ENCODE measurements at places on chromosomes 3 and 15.

DNA sequence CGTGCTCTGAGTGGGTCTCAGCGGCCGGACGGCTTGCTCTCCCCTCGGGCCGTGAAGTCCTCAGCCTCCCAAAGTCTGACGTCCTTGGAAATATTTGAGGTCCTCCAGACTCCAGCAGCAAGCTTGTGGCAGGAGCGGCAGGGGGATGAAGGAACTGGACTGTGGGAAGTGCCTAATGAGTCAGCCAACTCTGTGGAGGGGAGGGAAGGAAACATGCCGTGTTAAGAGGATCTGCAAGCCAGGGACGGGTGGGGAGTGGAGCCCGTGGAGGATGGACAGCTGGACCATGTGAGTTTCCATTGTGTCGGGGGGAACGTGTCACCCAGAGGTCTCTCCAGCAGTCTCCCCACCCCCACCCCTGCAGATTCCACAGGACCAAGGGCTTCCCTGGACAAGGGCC lies 39.4 kb upstream of the IDH2 start:
- DNase-seq = no peak

DNA sequence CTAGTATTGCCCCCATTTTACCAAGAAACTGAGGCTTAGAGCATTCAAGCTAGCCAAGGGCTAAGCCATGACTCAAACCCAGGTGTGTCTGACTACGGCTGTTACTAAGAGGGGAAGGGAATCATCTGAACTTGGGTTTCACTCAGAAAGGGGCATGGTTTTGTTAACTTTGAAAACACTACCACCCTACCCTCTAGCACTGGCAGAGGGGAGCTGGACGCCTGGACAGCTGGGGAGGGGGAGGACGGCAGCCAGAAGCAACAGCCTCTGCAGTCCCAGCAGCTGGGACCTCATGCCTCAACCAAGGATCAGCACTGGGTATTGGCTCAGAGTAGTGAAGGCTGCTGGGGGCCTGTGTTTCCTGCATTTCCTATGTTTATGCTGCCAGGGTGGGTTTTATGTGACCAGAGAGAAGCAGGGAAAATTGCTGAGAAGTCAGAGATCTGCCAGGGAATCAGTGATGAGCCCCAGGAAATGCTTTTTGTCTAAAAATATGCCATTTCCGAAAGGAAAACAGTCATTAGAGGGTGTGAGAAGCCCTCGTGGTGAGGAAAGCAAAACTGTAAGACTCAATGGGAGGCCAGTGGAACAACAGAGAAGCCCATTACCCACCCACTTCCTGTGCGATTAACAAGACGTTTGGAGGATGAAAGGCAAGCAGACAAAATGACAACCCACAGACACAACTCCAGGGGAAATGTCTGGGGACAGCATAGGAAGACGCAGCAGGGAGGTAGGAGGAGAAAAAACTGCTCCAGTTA lies 41.2 kb downstream of the LIPC start:
- DNase-seq = peak; percentile 16

- no peak for DNase-seq
Measured at GRCh38 chr15:69546182-69546581, 93.6 kb downstream of the RPLP1 start.

GRCh38 chr3:196563721-196564225 lies 4.6 kb downstream of the WDR53 start:
- DNase-seq = no peak

- DNase-seq = no peak
Measured at GRCh38 chr3:187587076-187587475, 83.1 kb downstream of the SST start.

- no peak for DNase-seq
Measured at GRCh38 chr3:195030791-195031321, 240.1 kb downstream of the XXYLT1 start.

GRCh38 chr15:101167411-101167752 lies 84.5 kb downstream of the CHSY1 start:
- no peak for DNase-seq

- DNase-seq = no peak
Measured at GRCh38 chr15:42503825-42504224, 8.4 kb downstream of the SNAP23 start.

DNA sequence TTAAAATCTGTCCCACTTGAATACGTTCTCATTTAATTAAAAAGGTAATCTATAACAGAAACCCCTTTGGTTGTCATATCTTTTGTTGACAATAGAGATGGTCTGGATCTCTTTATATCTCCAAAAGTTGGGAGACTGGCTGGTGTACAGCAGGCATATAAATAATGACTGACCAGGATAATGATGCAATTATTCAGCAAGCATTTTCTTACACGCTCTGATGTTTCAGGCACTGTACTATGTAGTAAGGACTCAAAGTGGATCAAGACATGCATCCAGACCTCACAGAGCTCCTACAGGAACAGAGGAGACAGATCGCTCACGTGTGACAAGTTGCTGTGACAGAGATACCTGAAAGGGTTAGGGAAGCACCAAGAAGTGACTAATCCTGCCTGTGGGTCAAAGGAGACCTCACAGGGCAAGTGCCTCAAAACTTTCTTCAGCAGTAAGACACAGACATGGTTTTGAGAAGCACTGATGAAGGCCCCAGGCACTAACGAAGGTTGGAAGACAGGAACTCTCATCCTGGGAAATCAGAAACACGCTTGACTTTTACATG lies 25.7 kb downstream of the VPS39 start:
- no peak for DNase-seq

DNA sequence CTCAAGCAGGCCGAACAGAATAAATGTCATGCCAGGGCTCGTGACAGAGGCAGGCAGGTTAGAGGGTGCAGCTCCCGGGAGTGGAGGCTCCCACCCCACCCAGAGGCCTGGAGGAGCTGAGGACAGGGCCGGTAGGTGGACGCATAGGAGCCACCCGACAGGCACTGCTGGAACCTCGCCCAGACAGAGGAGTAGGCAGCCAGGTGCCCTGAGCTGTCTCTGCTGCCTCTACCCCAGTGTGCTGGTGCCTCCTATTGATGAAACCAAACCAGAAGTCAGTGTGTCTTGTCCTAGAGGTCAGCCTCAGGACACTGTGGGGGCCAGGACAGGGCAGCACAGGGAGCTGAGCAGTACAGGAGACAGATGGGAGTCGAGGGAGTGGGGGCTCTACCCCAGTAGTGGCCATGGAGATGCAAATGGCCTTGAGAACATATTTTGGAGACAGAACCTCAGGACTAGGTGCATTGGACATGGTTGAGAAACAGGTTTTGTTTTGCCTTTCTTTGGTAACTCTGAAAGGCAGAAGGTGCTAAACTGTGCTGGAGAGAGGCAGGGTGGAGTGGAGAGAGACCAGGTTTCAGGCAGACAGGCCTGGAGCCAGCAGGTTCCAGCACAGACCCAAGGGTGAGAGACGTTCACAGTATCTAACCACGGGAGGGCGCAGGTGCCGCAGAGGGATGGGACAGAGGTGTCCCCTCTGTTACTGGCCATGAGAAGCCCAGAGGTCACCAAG lies 15.4 kb upstream of the KLF15 start:
- DNase-seq = no peak

GRCh38 chr3:193972832-193973231 lies 163.1 kb upstream of the HES1 start:
- DNase-seq = no peak

All from GF-D8 (cell line).